Fibroblast of mammary gland (primary cell): ENCODE measurements at places on chromosomes 2 and 18.

GRCh38 chr2:67631483-67631882 lies 234.3 kb downstream of the ETAA1 start:
- no peak for DNase-seq

- DNase-seq = no peak
Observed at GRCh38 chr2:32715391-32715841, 87.6 kb downstream of the TTC27 start.

GRCh38 chr18:31373641-31374040 lies 2.9 kb upstream of the DSG4 start:
- DNase-seq = no peak

DNA sequence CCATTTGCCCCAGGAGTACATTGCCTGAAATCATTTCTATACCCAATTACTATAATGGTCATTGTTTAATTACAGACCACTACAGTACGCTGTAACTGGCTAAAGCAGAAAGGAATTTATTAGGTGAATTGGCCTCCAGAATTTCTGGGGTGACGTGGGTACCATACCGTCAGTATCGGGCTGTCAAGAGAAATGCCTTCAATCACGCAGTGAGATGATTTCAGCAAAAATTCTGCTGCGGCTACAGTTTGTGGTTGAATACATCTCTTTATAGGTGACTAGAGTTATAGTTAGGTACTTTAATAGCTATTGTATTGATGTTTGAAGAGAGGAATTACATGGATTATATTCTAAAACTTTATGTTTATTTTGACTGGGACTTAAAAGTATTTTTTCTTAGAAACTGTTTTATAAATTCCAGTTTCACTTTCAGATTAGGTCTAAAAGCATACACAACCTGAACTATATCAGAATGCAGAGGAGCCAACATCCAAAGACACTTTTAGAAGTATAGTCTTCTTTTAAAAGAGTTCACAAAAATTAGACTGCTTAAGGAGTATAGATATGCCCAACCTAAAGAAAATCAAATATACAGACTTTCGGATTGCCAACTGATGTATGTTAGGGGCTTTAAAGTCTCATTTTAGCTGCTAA lies 128.4 kb downstream of the TTC27 start:
- DNase-seq = no peak

DNA sequence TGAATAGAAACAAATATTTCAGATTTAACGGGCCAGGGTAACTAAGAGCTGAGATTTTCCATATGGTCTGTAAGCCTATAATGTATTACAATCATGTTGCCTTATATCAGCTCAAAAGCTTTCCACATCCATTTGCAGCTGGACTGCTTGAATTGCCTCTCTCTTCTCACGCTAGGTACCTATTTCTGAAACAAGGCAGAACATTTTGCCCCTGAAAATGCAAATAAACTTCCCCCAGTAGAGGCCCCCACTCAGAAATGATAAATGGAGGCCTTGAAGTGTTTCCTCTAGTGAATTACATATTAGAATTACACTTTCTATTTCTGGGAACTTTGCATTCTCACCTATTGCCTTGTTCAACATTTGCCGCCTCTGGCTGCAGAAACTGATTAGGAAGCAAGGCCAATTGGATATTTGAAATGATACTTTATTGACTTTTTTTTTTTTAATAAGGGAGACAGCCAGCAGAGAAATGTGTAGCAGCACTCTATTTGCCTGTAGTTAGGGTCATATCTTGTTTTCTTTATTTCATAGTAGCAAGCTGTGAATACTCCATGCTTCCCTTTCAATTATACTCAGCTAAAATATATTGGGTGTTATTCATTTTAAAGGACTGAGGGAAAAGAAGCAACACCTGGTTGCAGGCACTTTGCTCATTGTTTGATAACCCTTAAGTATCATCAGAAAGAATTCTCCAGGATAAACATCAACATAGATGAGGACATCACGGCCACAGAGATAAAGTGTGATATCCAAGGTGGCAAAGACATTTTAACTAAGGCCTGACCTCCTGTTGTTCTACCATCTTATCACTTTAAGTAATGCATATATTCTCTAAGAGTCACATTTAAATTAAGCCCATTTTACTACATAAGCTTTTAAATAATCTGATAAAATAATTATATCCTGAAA lies 505.5 kb downstream of the LRRTM4 start:
- no peak for DNase-seq

GRCh38 chr2:74223941-74224770 lies 25.7 kb downstream of the MTHFD2 start:
- DNase-seq = peak; percentile 31

- DNase-seq = peak; percentile 51
Observed at GRCh38 chr2:46887028-46887885, 28.3 kb downstream of the MCFD2 start.

GRCh38 chr2:44689516-44689915 lies 252.0 kb upstream of the SIX3 start:
- DNase-seq = no peak

- DNase-seq = no peak
Observed at GRCh38 chr2:239137165-239137897, 263.5 kb downstream of the HDAC4 start.

DNA sequence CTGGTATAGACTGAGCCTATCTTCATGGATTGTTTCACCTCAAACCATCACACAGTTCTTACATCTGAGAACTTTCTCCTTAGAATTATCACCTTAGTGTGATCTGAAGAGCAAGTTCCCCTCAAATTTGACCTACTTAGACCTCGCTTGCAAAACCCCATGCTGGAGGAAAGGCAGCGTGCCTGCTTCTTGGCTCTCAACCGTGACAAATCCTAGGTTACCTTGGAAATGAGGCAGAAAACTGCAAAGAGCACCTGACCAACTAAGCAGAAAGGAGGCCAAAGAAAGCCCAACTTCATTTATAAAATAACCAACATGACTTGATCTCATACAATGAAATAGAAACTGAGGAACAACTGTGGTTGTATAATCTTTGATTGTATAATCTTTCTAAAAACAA lies 146.4 kb downstream of the RAB3GAP1 start:
- DNase-seq = no peak

GRCh38 chr2:11827547-11827946 lies 81.1 kb downstream of the LPIN1 start:
- peak; percentile 11 for DNase-seq

DNA sequence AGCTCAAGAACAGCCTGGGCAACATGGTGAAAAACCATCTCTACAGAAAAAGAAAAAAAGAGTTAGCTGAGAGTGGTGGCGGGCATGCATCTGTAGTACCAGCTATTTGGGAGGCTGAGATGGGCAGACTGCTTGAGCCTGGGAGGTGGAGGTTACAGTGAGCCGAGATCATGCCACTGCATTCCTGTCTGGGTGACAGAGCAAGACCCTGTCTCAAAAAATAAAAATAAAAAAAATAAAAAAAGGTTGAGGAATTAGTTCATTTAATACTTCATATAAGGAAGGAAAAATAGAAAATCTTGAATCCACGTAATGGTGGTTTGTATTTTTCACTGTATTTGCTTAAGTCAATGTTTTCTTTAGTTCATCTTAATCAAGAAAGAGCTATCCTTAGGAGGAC lies 241.7 kb downstream of the TGIF1 start:
- DNase-seq = no peak

DNA sequence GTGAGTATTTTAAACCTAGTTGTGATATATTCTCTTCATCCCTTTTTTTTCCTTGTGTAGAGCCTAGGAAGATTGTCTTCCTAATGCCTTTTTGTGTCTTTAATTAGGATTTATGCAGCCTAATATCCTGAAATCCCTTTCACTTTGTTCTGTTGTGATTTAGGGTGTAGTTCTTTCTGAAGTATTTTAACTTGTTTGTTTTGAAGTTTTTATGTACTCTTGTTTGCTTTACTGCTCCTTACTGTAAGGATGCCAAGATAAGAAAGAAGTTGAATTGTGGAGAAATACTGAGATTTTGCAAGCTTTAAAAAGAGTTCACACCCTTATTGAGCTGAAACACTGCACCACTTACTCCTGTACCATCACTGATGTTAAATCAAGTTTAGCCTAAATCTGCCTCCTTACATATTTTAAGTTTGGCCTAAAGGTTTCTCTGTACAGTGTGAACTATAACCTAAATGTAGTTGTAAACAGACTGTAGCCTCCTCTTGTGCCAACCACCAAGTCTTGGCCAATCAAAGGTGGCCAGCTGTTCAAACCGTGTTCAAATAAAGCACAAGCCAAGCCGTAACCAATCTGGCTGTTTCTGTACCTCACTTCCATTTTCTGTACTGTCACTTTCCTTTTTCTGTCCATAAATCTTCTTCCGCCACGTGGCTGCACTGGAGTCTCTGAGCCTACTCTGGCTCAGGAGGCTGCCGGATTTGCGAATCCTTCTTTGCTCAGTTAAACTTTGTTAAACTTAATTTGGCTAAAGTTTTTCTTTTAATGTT lies 17.7 kb upstream of the ACOXL start:
- DNase-seq = no peak

- no peak for DNase-seq
Observed at GRCh38 chr18:1383465-1383864, 478.8 kb downstream of the ADCYAP1 start.

GRCh38 chr2:23250371-23250770 lies 134.6 kb upstream of the KLHL29 start:
- DNase-seq = no peak

- DNase-seq = no peak
Observed at GRCh38 chr2:99067871-99068625, 73.5 kb upstream of the C2orf15 start.

- DNase-seq = no peak
Observed at GRCh38 chr18:58316396-58317342, 272.6 kb downstream of the NEDD4L start.

- no peak for DNase-seq
Observed at GRCh38 chr18:5943514-5943913, 48.2 kb upstream of the TMEM200C start.

DNA sequence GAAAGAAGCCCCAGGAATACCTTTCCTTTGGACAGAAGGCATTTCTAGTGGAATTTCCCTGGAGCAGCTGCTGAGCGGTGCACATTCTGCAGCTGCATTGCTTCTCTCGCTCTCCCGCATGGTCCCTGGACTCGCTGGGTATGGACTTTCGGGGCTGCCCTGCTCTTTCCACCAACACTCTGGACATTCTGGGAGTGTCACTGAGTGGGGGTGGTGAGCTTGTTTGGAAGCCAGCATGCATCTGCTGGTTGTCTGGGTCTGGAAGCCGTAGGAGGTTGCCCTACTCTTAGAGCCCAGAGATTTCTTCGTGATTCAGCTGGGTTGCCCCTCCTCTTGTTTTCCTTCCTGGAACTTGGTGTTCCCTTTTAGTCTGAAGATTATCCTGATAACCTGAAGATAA lies 52.6 kb downstream of the TWIST2 start:
- DNase-seq = peak; percentile 64

DNA sequence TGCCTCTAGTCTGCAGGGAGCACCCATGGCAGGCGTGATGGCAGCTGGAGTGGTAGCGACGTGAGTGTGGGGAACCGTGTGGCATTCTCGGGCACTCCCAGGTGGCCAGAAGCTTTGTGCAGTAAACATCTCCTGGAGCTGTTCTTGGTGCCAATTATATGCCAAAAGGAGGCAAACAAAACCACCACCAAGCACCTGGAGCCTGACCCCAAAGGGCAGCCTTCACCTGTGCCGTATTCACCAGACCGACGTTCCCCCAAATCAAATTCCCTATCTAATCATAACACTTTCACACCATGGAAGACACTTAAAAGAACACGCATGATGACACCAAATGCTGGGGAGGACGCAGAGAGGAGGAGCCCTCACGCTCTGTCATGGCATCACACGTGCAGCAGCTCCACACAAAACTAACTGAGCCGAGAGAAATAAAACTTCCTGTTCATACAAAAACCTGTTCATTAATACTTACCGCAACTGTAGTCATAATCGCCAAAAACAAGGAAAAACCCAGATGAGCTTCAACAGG lies 123.6 kb downstream of the EIPR1 start:
- DNase-seq = no peak

- DNase-seq = no peak
Observed at GRCh38 chr18:75209951-75210258, 692 bp upstream of the TSHZ1 start.

GRCh38 chr2:160941290-160941846 lies 218.9 kb upstream of the TANK start:
- DNase-seq = no peak

DNA sequence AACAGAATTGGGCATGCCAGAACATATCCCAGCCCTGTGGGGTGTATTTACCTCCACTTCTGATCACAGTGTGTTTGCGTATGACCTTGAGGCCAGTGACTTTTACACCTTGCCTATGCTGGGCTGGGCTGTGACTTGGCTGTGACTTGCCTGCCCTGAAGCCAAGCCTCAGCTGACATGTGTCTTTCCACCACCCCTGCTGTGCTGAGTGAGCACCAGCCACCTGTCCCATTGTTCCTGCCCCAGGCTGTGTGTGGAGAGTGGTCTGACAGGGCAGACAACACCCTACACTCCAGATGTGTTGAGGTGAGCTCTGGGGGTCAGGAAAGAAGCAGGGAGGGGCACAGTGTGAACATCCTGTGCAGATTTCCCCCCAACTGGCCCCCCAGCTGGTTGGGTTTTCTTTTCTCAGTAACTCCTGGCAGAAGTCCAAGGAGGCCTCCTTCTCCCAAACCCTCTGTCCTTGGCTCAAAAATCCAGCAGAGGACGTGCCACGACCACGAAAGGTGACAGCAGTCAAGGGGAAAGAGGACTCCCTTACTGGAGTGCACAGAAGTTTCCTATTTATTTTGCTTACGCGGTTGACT lies 5.1 kb upstream of the STEAP3 start:
- peak; percentile 70 for DNase-seq

DNA sequence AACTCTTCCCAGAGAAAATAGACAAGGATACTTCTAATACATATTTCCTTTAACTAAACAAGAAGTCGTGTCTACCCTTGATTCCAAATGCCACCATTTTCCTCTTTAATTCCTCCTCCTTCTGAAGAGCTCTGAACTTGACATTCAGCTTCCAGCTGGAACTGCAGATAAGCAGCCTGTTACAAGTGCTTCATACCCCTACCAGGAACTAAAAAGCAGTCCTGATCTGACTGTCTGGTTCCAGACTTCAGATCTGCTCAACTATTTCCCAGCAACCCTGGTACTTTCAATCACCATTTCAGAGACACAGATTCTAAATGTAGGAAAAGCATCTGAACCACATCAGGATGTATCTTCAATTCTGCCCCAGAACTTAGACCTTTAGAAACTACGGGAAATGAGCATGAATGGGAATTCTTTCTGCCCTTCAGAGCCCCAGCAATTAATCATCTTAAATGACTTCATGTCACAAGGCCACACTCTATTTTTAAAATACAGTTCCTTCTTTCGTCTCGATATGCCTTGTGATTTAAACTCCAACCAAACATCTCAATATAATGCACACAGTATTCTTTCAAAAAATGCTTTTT lies 159.5 kb downstream of the L3MBTL4 start:
- DNase-seq = no peak
